T-helper 2 cell treated with Interferon-gamma antibody and Interleukin-4, amounts not matched to agents 100 ng/mL and 5 ng/mL, for 36 hours (primary cell): ENCODE measurements at places on chromosomes 1 and 21. TPM values are rescaled to one million over a fixed set of nuclear protein-coding genes. Genes with fewer than 3 reads are reported as not detected.

Gene TDRD5
- not detected in 2 replicates for total RNA-seq

Gene RRP1B
- 52.6 and 55.0 TPM in 2 replicates for total RNA-seq

Gene RBBP5
- 22.4 and 23.4 TPM in 2 replicates for total RNA-seq

Gene CELA2B
- total RNA-seq, result not detected in 2 replicates

Gene FCGR2B
- total RNA-seq, result 0.11 TPM in 1 of 2 replicates, not detected in the other

Gene SERPINC1
- total RNA-seq, result 0.18 and 0.43 TPM in 2 replicates

Gene ST7L
- total RNA-seq, result 13.0 and 14.9 TPM in 2 replicates

Gene RBM11
- 0.11 TPM in 1 of 2 replicates, not detected in the other for total RNA-seq

Gene SLC5A9
- not detected in 2 replicates for total RNA-seq

Gene CTSS
- total RNA-seq, result 80.4 and 89.5 TPM in 2 replicates

Gene EDARADD
- 9.7 and 11.7 TPM in 2 replicates for total RNA-seq

Gene IL10RB
- 36.5 and 39.4 TPM in 2 replicates for total RNA-seq

Gene ETV3L
- not detected in 2 replicates for total RNA-seq

Gene C1orf159
- 16.3 and 16.8 TPM in 2 replicates for total RNA-seq

Gene PLEKHG5
- 1.4 TPM in 2 replicates for total RNA-seq

Gene SAMD11
- not detected in 2 replicates for total RNA-seq

Gene UMODL1
- 0.09 TPM in 2 replicates for total RNA-seq

Gene SRGAP2B
- total RNA-seq, result 32.0 and 32.7 TPM in 2 replicates

Gene CAPN8
- not detected in 2 replicates for total RNA-seq

Gene BCL2L15
- total RNA-seq, result 3.4 and 3.7 TPM in 2 replicates

Gene LCE1D
- not detected in 2 replicates for total RNA-seq

Gene S100A11
- 475 and 488 TPM in 2 replicates for total RNA-seq

Gene GJC2
- total RNA-seq, result 0.75 and 1.0 TPM in 2 replicates

Gene RPE65
- not detected in 2 replicates for total RNA-seq

Gene PUM1
- total RNA-seq, result 110 and 117 TPM in 2 replicates

Gene SPRR3
- not detected in 2 replicates for total RNA-seq

Gene EFHD2
- total RNA-seq, result 109 and 110 TPM in 2 replicates

Gene TRIM58
- total RNA-seq, result 2.6 and 2.7 TPM in 2 replicates

Gene CELSR2
- total RNA-seq, result 3.7 TPM in 2 replicates

Gene LCE1F
- total RNA-seq, result not detected in 2 replicates
